ENCODE measurements at places on chromosomes 1 and 21. TPM values are rescaled to one million over a fixed set of nuclear protein-coding genes. Genes with fewer than 3 reads are reported as not detected.

Gene SYNC
- 8.9 TPM for total RNA-seq

Gene DIRAS3
- total RNA-seq = 0.27 TPM

Gene GPX7
- 5.7 TPM for total RNA-seq

Gene CFAP141
- not detected for total RNA-seq

Gene OR6K2
- not detected for total RNA-seq

Gene RGSL1
- not detected for total RNA-seq

Gene SHISA4
- 49.3 TPM for total RNA-seq

Gene AMPD1
- total RNA-seq = not detected

Gene ZBTB37
- total RNA-seq = 5.2 TPM

Gene PLPPR5
- 0.15 TPM for total RNA-seq
